ENCODE measurements at places on chromosomes 3 and 15. TPM values are rescaled to one million over a fixed set of nuclear protein-coding genes. Genes with fewer than 3 reads are reported as not detected.

PARL gene
- total RNA-seq = 55.7 TPM

SERINC4 gene
- total RNA-seq = not detected

NAALADL2 gene
- total RNA-seq = 1.8 TPM

BNC1 gene
- 23.5 TPM for total RNA-seq

TMA7 gene
- total RNA-seq = 316 TPM

FETUB gene
- total RNA-seq = not detected

EPHB3 gene
- total RNA-seq = 8.7 TPM

PFN2 gene
- 493 TPM for total RNA-seq

FBXO22 gene
- 74.1 TPM for total RNA-seq

LDHAL6B gene
- not detected for total RNA-seq

CD200 gene
- total RNA-seq = not detected

ZNF502 gene
- 0.89 TPM for total RNA-seq

CADPS gene
- total RNA-seq = 0.07 TPM

- no peak for DNase-seq
Observed at GRCh38 chr3:51794206-51794605, 15.2 kb upstream of the IQCF6 start.

DNA sequence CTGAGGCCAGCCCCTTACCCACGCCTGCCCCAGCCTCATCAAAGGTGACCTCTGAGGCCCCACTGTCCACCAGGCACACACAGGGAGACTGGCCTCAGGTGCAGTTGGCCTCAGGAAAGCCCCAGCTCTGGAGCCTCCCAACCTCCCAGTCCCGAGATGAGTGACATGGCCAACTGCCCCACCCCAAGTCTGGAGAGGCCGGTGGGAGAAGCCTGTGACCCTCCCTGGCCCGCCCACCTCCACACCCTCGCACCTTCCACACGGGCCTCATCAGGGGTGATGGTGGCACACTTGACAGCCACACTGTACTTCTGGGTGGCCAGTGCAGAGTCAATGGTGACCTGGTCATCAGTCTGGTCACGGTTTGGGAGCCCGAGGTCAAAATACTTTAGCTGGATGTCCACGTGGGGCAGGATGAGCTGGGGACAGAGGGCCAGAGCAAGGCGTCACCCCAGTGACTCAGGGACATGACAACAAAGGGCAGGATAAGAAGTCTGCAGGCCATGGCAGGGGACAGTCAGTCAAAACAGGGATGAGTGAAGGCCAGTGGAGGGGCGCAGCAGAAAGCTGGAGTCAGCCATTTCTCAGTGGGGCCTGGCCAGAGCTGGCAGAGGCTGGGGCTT, 11.9 kb downstream of the IDH2 start:
- DNase-seq = no peak

DNA sequence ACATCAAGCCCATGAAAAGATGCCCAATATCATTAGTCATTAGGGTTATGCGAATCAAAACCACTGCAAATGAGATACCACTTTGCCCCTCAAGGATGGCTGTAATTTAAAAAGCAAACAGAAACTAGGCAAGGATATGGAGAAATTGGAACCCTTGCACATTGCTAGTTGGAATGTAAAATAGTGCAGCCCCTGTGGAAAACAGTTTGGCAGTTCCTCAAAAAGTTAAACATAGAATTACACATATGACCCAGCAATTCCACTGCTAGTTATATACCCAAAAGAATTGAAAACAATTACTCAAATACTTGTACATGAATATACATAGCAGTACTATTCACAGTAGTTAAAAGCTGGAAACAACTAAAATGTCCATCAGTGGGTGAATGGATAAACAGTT, 186.8 kb upstream of the CGNL1 start:
- DNase-seq = no peak

GRCh38 chr3:72152551-72153476, 367.9 kb upstream of the PROK2 start:
- DNase-seq = peak; percentile 55

DNA sequence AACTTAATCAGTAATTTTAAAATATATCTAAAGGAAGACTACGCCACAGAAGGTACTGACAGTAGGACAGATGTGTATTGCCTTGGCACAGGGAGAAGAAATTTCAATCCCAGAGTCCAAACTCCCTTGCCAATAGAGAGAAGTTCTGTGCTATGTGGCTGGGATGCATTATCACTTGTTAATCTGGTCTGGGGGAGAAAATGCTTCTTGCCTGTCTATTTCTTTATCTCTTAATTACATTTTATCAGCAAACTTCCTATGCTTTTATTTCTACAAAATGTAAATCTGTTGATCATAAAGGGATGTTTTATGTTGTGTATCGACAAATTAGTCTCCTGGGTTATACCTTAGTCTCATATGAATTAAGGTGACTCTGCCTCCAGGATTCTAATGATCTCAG, 21.7 kb downstream of the RBMS3 start:
- no peak for DNase-seq

- no peak for DNase-seq
Observed at GRCh38 chr3:50520849-50521248, 17.4 kb upstream of the CACNA2D2 start.

DNA sequence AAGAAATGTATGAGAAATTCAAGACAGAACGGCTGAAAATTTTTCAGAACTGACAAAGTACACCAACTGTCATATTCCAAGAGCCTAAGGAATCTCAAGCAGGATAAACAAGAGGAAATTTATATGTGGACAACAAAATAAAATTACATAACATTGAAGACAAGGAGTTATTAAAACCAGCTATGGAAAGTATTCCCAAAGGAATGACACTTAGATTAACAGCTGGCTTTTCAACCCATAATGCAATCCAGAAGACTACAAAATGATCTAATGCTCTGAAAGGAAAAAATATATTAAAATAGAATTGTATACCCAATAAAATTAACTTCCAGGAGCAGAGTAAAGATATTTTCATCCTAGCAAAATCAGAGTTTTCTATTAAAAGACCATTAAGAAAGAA, 132.2 kb upstream of the BNIP2 start:
- no peak for DNase-seq

- DNase-seq = peak; percentile 78
Observed at GRCh38 chr15:68578980-68579935, at the start of gene CORO2B. Gene CORO2B (plus strand): TSS chr15:68578993. CDS start chr15:68579263, 270 bp downstream.

GRCh38 chr15:96325541-96326327, 4.8 kb upstream of the NR2F2 start:
- DNase-seq = no peak

GRCh38 chr3:184336547-184337398, 627 bp upstream of the FAM131A start:
- no peak for DNase-seq

- DNase-seq = no peak
Observed at GRCh38 chr15:52879145-52879544, 89.0 kb upstream of the ONECUT1 start.

- no peak for DNase-seq
Observed at GRCh38 chr15:49185473-49185872, 15.4 kb downstream of the GALK2 start.

DNA sequence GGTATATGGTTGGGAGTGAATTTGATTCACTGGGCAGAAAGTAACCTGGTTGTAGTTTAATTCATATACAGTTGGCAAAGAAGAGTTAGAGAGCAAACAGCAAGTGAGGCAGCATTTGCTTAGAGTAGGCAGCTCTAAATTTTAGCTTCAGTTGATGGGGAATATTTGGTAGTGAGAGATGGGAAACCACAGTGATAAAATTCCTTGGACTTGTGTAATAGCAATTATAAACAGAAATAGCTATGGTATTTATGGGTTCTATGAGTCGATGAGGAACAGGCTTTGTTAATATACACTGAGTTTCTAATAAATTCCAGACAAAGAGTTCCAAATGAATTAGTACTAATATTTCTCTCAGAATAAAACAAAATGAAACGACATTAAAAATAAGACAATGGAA, 894.0 kb downstream of the ROBO2 start:
- no peak for DNase-seq

DNA sequence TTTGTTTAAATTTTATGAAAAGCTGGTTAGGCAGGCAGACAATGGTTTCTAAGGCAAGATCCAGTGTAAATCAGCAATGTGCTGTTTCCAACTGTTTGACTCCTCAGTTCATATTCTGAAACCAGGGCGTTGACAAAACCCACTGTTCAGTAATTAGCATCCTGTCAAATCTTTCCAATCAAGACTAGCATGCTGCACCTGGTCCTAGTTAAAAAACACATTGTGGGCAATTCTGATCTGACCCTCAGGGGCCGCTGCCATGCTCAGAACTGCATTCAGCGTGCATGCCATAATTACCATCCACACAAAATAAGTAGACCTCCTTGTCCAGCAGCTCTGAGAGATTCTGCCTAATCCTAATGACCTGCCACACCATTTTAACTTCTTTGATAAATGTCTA, 20.9 kb upstream of the RBP1 start:
- no peak for DNase-seq

DNA sequence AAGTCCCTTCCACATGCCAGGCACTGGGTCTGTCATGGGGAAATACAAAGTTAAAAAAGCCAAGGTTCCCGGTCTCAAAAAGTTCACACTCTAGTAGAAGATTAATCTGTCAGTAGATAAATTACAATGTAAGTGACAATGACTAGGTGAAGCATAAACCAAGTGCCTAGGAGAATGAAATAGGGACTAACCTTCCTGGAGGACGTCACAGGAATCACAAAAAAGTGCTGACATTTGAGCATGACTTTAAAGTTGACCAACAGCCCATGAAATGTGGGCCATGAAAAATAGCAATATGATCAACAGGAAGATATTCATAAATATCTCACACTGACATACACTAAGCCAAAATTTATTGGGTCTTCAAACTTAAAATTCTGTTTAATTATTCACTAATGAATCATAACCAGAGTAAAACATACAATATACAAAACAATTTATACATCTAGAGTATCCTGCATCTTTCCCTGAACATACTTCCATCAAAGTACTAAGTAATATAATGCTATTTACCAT, 20.0 kb downstream of the COPS2 start:
- DNase-seq = no peak

- DNase-seq = no peak
Observed at GRCh38 chr3:172675441-172676193, 35.2 kb downstream of the NCEH1 start.

GRCh38 chr3:132435224-132435910, 18.1 kb downstream of the DNAJC13 start:
- DNase-seq = no peak

GRCh38 chr3:60386306-60386705, 864.9 kb downstream of the FHIT start:
- no peak for DNase-seq

DNA sequence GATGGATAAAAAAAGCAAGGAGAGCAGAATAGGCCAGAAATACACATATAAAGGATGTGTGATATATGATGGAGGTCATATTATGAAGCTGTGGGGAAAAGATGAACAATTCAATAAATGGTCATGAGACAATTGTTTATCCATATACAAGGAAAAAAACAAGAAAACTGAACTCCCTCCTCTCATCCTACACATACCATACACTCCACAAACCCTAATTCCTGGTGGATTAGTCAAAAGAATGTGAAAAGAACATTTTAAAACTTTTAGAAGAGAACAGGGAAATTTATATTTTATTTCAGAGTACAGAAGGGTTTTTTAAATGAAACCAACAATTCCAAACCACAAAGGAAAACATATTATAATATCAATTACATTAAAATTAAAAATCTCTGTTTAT, 34.5 kb upstream of the NR2E3 start:
- no peak for DNase-seq

DNA sequence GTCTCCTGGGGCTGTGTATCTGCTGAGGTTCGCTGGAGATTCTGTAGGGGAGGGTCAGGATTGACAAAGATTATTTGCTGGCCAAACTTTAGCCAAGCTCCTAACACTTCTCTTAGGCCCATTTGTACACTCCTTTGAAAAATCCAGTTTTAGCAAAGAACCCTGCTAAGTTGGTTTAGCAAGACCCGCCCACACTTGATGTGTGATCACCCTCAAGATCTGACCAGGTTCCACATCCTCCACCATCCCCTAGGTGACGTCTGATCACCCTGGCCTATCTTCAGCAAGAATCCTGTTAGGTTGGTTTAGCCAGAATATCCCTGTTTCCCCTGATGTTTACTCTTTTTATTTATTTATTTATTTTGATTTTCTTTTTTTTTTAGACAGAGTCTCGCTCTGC, 14.8 kb upstream of the SLC35G2 start:
- no peak for DNase-seq

DNA sequence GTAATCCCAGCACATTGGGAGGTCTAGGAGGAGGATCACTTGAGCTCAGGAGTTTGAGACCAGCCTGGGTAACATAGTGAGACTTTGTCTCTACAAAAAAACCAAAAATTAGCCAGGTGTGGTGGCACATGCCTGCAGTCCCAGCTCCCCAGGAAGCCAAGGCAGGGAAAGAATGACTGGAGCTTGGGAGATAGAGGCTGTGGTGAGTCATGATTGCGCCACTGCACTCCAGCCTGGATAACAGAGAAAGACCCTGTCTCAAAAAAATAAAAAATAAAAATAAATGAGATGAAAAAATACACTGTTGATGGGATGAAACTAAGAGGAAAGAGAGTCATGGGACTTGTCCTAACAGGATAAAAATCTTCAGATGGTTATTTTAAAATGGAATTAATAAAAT, 137.6 kb downstream of the IMPG2 start:
- DNase-seq = peak; percentile 13

- no peak for DNase-seq
Observed at GRCh38 chr3:76436894-76437293, 603.0 kb upstream of the ROBO2 start.

- no peak for DNase-seq
Observed at GRCh38 chr3:167808910-167809309, 73.4 kb downstream of the SERPINI1 start.

DNA sequence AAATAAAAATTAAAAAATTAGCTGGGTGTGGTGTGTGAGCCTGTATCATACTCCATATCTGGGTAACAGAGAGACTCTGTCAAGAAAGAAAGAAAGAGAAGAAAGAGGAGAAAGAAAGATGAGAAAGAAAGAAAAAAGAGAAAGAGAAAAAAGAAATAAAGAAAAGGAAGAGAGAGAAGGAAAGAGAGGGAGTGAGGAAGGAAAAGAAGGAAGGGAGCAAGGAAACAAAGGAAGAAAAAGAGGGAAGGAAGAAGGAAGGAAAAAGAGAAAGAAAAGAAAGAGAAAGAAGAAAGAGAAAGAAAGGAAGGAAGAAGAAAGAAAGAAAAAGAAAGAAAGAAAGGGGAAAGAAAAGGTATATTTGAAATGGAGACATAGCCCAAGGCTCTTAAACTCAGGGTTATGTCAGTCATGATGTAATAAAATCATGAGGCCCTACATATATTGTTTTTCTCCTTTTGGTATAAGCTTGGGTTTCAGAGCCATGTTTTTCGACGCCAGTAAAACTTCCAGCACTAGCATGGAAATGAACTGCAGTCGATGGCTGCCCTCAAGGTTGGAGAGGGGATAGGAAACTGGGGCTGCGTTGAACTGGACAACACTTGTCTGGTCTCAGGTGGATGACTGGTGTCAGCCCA, 38.0 kb upstream of the RFTN1 start:
- no peak for DNase-seq

- DNase-seq = no peak
Observed at GRCh38 chr3:134477002-134477401, 8.8 kb downstream of the ANAPC13 start.
